PC-9 (cell line): ENCODE measurements at places on chromosomes 4 and X. TPM values are rescaled to one million over a fixed set of nuclear protein-coding genes. Genes with fewer than 3 reads are reported as not detected.

DNA sequence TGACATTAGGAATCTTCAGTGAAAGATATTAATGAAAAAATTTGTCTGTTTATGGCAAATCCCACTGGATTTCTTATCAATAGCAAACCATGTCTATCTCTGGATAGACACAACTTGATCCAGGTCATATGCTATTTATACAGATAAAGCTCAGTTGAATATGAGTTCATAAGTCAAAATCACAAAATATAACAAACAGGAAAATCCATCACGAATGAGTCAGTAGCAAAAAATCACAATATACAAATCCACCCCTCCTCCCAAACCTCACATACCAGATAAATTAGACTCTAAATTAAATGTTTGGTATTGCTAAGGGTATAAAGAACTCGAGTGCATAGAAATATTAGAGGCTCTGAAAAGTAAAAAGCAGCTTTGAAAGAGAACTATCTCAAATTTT is 420.5 kb downstream of the TLL1 start:
- DNase-seq, result no peak

- DNase-seq, result no peak
Observed at GRCh38 chr4:175758050-175759024, 53.7 kb downstream of the GPM6A start.

GRCh38 chr4:159018062-159018629 is 84.7 kb upstream of the RAPGEF2 start:
- DNase-seq, result no peak

DNA sequence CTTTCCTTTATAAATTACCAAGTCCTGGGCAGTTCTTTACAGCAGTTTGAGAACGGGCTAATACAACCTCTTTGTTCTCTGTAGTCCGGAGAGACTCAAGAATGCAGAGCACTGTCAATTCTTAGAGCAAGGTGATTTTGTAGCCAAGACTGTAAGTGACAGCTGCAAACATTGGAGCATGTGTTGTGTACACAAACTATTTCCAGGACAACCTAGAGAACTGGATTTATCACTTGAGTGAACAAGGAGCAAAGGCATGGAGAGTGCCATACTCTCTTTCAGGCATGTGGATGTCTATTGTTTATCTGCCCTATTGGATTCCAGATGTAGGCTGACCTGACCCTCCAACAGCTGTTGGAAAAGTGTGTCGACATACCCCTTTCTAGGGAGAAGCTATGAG is 153.9 kb downstream of the SPANXN3 start:
- no peak for DNase-seq

- no peak for DNase-seq
Observed at GRCh38 chr4:82811838-82812341, 13.3 kb upstream of the SCD5 start.

- no peak for DNase-seq
Observed at GRCh38 chr4:40475609-40476008, 140.5 kb downstream of the CHRNA9 start.

DNA sequence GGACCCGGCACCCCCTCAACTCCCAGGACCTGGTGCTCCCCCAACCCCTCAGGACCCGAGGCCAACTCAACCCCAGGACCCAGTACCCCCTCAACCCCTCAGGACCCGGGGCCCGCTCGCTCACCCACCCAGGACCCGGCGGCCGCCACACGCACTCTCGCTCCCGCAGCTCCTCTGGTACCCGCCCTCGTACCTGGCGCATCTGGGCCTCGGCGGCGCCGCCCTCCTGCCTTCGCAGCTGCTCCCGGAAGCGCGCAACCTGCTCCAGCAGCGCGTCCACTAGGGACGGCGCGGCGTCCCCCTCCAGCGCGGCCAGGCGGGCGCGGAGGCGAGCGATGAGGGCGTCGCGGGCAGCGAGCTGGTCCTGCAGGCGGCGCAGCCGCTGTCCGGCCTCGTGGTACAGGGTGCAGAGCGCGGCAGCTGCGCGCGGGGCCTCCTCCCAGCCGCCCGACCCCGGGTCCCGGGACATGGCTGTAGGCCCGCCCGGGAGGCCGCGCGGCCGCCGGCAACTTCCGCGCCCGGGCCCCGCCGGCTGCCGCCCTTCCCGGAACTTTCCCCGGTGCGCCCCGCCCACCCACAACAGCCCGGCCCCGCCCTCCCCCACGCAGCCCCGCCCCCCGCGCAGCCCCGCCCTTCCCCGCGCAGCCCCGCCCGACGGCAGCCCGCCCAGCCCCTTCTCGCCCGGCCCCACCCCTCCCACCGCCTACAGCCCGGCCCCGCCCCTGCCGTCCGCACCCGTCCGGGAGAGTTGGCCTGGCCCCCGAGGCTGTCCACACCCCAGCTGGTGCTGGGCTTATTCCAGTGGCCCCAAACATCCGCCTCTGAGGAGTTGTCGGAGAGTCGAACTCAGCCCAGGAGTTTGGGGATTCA is at the start of gene TNIP2:
Gene TNIP2 (minus strand): TSS at position 516 of the 870 bp plus-strand sequence. CDS start 47 bp downstream, at position 469.
- peak; percentile 62 for DNase-seq

DNA sequence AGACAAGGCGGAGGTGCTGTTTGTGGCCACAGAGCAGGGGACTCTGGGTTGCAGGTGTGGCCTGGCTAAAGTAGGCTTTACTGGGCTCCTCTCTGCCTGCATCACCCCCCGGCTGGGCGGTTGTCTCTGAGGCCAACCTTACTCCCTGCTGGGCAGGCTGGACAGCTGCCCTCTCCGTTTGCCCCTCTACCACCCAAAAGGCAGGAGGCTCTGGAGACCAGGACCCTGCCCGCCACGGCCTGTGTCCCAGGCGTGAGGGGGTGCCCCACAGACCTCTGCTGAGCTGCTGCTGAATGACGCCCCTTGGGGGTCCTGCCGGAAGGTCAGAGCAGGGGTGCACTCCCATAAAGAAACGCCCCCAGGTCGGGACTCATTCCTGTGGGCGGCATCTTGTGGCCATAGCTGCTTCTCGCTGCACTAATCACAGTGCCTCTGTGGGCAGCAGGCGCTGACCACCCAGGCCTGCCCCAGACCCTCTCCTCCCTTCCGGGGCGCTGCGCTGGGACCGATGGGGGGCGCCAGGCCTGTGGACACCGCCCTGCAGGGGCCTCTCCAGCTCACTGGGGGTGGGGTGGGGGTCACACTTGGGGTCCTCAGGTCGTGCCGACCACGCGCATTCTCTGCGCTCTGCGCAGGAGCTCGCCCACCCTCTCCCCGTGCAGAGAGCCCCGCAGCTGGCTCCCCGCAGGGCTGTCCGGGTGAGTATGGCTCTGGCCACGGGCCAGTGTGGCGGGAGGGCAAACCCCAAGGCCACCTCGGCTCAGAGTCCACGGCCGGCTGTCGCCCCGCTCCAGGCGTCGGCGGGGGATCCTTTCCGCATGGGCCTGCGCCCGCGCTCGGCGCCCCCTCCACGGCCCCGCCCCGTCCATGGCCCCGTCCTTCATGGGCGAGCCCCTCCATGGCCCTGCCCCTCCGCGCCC is 920 bp downstream of the HTT-AS start:
- no peak for DNase-seq

GRCh38 chr4:48653217-48654014 is 126.7 kb downstream of the FRYL start:
- DNase-seq, result no peak

GRCh38 chr4:185787926-185788679 is 23.9 kb downstream of the SORBS2 start:
- DNase-seq, result no peak

GRCh38 chrX:12949205-12949926 is 25.5 kb upstream of the TMSB4X start:
- DNase-seq, result no peak

- no peak for DNase-seq
Observed at GRCh38 chr4:121185960-121186359, 21.8 kb upstream of the TNIP3 start.

- no peak for DNase-seq
Observed at GRCh38 chr4:120874792-120875774, 47.4 kb downstream of the PRDM5 start.

- no peak for DNase-seq
Observed at GRCh38 chr4:58061967-58062366, 951.8 kb upstream of the IGFBP7 start.

GRCh38 chr4:147596981-147597380 is 20.2 kb upstream of the TMEM184C start:
- peak; percentile 85 for DNase-seq

GRCh38 chrX:154033848-154034247 is 14.1 kb upstream of the IRAK1 start:
- no peak for DNase-seq

DNA sequence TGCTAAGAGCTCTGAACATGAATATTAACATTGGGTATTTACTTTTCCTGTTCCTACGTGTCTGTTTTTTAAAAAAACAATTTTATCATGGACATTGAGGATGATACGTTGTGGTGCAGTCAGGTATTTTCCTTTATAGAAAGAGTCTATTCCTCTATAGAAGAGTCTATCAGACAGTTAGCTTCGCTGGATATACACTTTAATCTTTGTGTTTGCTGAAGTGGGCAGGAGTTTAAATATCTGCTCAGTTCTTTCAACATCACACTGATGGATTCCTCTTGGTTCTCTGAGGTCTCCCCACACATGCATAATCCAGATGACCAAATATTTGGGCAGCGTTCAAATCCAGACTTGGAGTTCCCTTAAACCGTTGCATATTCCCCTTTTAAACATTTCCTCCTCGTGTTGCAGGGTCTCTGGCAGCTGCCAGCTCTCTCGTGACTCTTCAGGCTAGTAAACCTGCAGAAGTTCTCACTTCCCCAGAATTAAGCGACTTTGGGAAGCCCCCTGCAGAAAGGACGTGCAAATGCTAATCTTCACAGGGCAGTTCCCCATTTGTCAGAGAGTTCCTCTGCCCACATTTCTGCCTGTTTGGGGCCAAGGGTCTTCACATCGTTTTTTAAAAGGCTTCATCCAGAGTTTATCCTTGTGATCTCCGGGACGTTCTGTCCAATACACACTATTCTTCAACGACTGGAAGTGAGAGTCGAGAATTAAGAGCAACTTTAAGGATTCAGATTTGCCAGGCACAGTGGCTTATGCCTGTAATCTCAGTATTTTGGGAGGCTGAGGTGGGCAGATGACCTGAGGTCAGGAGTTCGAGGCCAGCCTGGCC is 20.5 kb upstream of the DHRSX start:
- DNase-seq, result no peak

DNA sequence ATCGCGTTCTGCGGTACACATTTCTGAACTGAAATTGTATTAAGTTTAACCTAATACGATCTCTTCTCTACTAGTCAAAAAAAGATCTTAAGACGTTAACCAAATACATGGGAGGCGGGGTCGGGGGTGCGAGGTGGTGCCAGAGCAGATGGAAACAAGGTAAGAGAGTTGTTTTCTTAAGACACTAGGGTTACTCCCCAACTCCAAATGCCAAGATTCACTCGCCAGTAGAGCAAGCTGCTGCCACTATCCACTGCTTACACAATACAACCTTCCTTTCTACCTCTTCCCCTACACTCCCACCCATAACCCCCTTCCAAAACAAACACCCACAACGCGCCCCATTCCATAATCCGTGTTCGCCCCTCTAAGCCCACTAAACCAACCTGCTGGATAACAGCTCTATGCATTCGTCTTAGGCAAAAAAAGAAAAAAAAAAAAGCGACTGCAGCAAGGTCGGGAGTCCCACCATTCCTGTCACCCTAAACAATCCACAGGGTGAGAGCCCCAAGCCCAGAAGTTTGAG is 1.3 kb downstream of the LCORL start:
- no peak for DNase-seq

DNA sequence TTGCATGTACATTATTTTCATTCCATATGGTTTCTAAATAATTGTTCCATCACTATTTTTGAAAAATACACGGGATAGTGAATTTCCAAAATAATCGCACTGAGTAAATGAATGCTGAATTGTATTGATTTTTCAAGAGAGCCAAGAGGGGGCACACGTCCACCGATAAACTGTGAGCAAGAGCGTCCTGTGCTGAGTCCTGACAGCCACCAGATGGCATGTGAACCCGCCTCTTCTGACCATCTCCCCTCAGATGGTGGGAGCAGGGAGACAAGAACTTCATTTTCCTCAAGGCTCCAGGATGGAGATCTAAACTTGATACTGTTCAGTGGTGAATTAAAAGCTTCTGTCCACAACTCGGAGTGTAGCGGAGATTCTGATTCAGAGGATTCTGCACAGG is 30.6 kb upstream of the IL9R start:
- DNase-seq, result peak; percentile 18

DNA sequence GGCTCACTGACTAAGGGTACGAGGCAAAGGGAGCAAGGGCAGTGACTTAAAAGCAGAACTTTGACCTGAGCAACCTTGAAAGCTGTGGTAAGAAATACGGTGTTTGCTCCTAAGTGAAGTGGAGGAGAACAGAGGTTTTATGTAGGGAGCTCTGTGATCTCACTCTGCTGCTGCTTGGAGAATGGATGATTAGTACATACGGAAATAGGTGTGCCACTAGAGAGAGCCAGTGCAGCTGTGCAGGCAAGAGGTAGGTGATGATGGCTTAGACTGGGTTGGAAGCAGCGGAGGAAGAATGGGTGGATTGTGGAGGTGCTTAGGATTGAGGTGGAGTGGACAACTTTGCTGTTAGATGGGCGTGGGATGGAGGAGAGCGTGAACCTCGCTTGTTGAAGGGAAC is 85.0 kb downstream of the FAM193A start:
- DNase-seq, result no peak

- DNase-seq, result no peak
Observed at GRCh38 chrX:136304493-136304892, 3.7 kb downstream of the ADGRG4 start.

DNA sequence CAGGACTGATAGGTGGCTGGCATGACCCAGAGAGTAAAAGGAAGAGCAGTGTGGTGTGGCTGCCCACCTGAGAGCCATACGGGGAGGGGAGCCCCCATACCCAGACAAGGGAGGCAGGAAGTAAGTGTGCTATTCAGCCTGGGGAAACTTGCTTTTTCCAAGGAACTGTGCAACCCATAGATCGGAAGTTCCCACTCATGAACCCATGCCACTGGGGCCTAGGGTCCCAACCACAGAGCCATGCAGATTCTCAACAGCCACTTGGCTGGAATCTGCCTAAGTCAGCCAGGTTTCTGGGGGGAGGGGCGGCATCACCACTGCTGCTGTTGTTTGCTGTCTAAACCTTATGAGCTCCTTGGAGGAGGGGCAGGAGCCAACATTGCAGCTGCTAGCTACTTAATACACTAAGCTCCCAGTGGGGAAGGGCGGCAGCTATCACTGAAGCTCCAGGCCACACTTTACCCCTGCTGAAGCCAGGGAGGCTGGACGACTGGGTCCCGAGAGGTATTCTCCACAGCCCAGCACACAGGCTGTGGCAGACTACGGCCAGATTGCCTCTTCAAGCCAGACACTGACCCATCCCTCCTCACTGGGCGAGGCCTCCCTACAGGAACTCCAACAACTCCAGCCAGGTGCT is 410.4 kb downstream of the INPP4B start:
- no peak for DNase-seq

The GUCY1A1 gene
- 0.17 and 0.43 TPM in 2 replicates for total RNA-seq

The TKTL2 gene
- total RNA-seq, result not detected in 2 replicates

The RS1 gene
- total RNA-seq, result not detected in 2 replicates

The NAP1L5 gene
- total RNA-seq, result 0.28 and 0.37 TPM in 2 replicates

The NBDY gene
- 76.6 and 99.3 TPM in 2 replicates for total RNA-seq

The ARMCX4 gene
- total RNA-seq, result 4.8 and 6.5 TPM in 2 replicates

The NUP54 gene
- total RNA-seq, result 28.4 and 30.9 TPM in 2 replicates

The CXorf49 gene
- not detected in 2 replicates for total RNA-seq

The MGAT4D gene
- total RNA-seq, result not detected in 2 replicates

The CFAP299 gene
- total RNA-seq, result not detected in 2 replicates

The HEPH gene
- total RNA-seq, result not detected in 2 replicates

The BRS3 gene
- total RNA-seq, result not detected in 2 replicates

The NR3C2 gene
- total RNA-seq, result 0.93 and 0.96 TPM in 2 replicates
